ENCODE measurements at places on chromosomes 2 and 18.

DNA sequence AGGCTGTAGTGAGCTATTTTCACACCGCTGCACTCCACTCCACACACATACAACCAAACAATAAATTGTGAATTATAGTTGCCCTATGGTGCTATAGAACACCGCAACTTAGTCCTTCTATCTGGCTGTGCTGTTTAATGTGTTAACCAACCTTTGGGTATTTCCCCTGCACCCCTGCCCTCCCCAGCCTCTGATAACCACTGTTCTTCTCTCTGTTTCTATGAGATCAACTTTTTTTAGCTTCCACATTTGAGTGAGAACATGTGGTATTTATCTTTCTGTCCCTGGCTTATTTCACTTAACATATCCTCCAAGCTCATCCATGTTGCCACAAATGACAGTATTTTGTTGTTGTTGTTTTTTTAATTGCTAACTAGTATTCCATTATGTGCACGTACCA, 32.5 kb downstream of the TET3 start:
- no peak for DNase-seq

- DNase-seq, result no peak
Measured at GRCh38 chr2:230734247-230735175, 21.9 kb downstream of the CAB39 start.

DNA sequence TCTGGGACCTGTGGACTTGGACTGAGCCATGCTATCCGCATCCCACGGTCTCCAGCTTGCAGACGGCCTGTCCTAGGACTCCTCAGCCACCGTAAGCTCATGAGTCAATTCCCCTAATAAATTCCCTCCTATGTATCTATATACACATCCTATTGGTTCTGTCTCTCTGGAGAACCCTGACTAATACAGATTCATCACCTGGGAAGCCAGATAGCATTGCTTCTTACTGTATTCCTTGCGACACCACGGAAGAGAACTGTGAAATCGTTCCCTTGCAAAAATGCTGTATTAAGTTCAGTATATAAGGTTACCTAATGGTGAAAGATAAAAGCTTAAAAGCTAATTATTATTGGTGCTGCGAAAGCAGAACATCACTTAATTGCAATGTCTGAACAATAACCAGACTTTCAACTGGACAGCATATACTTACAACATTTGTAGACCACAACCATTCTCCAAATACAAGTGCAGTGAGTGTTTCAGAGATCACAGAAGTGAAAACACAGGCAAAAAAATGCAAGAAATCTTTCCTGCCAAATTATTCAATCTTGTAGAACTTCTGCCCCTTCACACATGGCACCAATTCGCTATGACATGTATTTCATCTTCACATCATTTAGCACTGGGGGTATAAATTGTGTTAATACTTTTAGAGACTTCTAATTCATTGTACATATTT, 352.9 kb downstream of the TXNL1 start:
- peak; percentile 52 for DNase-seq

GRCh38 chr2:39494784-39495251, 57.7 kb upstream of the MAP4K3 start:
- DNase-seq, result peak; percentile 98

GRCh38 chr2:28350791-28351285, 41.8 kb upstream of the FOSL2 start:
- no peak for DNase-seq

GRCh38 chr2:223100061-223100511, 48.1 kb downstream of the KCNE4 start:
- peak; percentile 77 for DNase-seq

DNA sequence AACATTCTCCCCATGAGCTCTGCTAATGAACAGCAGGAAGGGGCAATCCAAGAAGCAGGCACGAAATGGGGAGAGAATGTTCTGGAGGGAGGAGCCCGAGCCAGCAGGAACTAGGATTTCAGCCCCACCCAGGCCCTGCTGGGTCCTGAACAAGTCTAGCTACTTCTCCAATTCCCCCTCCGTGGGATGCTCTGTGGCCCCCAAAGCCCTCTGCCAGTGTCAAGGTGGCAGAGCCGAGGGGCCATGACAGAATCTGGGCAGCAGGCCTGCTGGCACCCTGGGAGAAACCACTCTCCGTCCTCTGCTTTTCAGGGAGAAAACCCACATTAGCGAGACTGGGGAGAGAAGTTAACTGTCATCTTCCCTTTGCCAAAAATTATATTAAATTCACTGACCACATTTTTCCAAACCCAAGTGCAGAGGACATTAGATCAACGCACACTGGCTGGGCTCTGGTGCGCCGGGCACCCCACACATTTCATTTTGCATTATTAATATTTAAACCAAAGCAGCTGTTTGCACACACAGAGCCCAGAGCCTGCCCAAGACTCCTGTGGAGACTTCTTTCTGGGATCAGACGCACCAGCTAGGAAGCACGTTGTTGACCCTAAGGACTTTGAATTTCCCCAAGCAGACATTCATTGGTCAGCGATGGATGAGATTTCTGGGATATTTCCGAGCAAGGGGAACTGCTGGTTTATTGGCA, 80.2 kb upstream of the PKDCC start:
- no peak for DNase-seq

DNA sequence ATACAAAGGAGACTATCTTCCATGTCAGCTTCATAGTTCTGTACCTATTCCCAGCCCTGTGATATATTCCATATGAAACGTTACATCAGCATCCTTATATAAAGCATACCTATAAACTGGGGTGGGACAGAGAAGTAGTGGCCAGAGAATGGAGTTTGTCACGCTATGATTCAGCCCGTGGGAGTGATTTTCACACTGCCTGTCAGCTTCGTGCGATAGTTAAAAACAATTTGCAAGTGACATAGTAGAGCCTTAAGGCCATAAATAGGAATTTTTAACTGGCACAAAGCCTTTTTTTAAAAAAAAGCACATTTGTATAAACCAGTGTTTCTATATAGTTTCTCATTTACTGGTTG, 30.2 kb downstream of the PKP4 start:
- DNase-seq, result peak; percentile 60

- DNase-seq, result no peak
Measured at GRCh38 chr2:44786045-44786816, 155.3 kb upstream of the SIX3 start.

GRCh38 chr2:320561-320960, 32.7 kb upstream of the ALKAL2 start:
- DNase-seq, result no peak

GRCh38 chr18:80167931-80168330, 58.9 kb downstream of the ADNP2 start:
- no peak for DNase-seq

DNA sequence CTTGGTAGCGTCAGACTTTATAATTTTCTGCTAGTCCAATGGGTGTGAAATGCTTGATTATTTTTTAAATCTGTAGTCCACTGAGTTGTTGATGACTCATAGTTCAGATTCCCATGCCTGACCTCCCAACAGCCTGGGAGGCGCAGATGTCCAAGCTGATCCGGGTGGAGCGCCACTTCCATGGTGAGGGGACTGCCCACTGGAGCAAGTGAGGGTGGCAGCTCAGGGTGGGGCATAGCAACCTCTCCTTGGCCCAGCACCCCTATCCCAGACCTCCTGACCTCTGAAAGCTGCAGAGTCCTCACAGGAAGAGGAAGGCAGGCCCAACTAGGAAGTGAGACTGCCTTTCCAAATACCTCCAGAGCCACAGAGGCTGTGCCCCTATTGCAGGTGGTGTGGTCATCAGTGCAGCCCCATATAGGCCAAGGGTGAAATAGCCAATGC, 4.4 kb downstream of the MAL start:
- no peak for DNase-seq

GRCh38 chr2:39875914-39876267, 96.8 kb upstream of the THUMPD2 start:
- peak; percentile 21 for DNase-seq

- no peak for DNase-seq
Measured at GRCh38 chr2:44778221-44778654, 163.3 kb upstream of the SIX3 start.

DNA sequence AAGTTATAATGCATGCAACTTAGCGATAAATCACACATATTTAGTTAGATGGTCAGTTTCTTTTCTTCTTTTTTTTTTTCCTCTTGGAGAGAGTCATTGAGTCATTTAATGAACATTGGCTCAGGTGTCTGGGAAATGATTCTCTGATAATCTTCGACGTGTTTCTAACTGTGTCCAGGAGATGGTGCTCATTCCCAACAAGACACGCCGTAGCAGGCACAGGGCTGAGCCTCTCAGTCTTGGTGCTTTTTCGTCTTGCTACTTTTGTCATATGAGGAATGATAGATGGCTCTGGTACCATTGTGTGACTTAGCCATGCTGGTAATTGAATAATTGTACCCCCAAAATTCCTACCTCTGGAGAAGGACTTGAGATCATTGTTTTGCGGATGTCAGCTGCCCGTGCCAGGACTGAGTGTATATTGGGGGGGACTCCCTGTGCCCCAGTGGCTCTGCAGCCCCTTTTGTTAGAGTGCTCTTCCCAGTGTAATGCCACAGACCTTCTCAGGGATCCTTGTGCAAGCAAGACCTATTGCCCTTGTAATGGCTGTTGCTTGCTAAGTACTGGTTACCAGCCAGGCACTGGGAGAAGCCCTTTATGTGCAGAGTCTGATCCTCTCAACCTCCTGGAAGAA, 107.6 kb upstream of the CYRIA start:
- peak; percentile 42 for DNase-seq

- DNase-seq, result no peak
Measured at GRCh38 chr18:6069103-6069502, 173.8 kb upstream of the TMEM200C start.

- no peak for DNase-seq
Measured at GRCh38 chr2:41972819-41973218, 75.0 kb upstream of the PKDCC start.

- DNase-seq, result no peak
Measured at GRCh38 chr18:57910817-57911216, 107.7 kb upstream of the ATP8B1 start.

- no peak for DNase-seq
Measured at GRCh38 chr2:176820371-176820932, 392.1 kb upstream of the HNRNPA3 start.

- peak; percentile 23 for DNase-seq
Measured at GRCh38 chr18:28013066-28013465, 163.9 kb downstream of the CDH2 start.

DNA sequence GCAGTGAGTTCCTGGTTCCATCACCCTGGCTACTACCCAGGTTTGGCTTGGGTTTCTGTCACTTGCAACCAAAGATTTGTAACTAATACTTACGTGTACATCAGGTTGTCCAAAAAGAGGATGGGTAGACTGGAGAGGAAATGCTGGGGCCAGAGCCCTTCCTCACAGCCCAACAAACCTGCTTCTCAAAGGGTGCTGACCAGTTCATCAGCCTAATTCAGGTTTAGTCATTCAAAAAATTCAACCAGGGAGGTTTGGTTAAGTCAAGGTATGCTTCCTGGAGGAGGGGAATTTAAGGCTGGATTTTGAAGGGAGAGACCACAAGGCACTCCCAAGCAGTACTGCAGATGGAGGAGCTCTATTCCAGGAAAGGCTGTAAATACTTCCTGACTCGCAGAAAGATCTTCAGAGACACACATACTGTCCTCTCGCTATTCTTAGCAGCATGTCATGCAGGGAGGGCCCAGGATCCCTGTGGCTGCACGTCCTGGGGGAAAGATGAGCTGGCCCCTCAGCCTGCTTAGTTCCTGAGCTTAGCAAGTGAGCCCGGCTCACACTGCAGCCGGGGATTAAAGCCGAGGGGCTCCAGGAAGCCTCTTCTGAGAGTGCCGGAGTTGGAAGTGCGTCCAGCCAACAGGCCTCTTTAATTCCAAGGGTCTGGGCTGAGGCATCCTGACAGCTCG, 40.0 kb upstream of the BIN1 start:
- DNase-seq, result peak; percentile 44

DNA sequence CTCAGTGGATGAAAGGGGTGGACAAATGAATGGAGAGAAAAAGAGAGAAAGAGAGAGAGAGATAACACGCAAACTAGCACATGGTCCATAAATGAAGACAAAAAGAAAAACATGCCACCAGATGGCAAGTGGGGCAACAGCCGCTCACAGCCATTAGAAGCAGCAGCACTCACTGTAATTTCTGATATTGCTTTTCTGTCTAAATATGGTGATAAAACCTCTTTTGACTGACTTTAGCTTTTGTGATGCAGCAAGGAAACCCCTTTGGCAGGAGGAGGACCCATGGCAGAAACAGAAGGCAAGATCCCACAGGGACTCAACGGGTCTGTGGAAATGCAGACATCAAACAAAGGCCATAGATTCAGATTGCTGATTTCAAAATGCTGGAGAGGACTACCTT, 88.0 kb upstream of the CDH20 start:
- DNase-seq, result no peak

DNA sequence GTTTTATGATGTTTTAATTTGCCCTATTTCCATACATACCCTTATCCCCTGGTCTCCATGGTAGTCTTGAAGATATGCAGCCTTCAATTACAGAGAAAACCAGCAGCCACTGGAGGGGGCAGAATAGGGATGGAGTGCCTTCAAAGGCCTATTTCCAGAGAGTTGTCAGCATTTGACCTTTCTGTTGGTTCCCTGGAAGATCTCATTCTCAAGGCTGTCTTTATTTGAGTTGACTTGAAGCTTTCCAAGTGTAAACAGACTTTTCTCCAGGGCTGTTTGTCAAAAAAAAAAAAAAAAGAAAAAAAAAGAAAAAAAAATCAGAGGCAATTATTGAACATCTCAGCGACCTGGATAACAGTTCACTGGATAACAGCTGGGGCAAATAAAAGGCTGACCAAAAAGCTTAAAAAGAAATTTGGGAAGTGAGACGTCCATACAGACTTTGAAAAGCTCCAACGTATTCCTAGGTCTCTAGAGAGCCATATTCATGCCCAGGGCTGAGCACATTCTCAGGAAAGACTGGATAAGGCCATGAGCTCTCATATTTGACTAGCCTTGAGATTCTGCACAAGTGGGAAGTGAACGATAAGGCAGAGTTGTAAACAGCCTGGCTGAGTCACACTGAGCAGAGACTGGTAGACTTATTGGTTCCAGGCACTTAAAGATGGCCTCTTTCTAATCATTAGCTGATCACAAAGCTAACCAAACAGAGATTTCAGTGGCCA, 126.6 kb downstream of the VAPA start:
- DNase-seq, result peak; percentile 76

DNA sequence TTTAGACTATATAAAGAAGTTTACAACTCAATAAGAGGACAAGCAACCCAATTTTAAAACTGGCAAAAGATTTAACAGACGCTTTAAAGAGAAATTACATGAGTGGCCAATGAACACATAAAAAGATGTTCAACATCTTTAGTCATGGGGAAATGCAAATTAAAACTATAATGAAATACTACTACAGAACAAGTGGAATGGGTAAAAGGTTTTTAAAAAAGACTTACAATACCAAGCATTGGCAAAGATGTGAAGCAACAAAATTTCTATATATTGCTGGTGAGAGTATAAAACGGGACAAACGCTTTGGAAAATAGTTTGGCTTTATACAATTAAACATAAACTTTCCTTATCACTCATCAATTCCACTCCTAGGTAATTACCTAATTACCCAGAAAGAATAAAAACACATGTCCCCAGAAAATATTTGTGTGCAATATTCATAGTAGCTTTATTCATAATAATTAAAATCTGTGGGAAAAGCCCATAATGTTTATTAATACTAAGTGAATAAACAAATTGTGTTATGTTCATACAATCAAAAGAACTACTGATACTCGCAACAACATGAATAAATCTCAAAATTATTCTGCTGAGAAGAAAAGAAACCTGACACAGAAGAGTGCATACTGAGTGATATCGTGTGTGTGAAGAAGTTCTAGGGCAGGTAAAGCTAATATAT, 76.7 kb upstream of the MYCN start:
- no peak for DNase-seq

Data from IMR-90 (cell line).